ENCODE measurements at places on chromosomes 1 and 21.

- no peak for DNase-seq
Observed at GRCh38 chr1:8547791-8548190, 229.9 kb downstream of the SLC45A1 start.

- no peak for DNase-seq
Observed at GRCh38 chr1:10631121-10631810, 156.5 kb downstream of the PEX14 start.

GRCh38 chr1:1577367-1578011, 2.8 kb upstream of the SSU72 start:
- DNase-seq = no peak

- DNase-seq = no peak
Observed at GRCh38 chr1:159889821-159890252, 10.1 kb downstream of the CFAP45 start.

DNA sequence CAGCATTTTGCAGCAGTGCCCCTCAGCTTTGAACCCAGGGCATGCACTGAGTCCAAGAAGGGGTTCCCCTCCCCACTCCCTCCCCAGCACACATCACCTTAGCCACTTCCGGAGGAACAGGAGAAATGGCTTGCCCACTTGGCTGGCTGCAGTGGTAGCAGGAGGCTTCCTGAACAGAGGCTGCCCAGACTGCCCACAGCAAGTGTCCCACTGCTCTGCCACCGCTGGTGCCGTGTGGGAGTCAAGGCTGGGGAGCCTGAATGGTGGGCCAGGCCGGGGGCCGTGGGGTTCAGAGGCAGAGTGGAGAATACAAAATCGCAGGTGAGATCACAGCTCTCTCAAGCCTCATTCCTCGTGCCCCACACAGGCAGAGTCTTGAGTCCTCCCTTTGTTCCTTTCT, 34.5 kb downstream of the CD247 start:
- DNase-seq = no peak

DNA sequence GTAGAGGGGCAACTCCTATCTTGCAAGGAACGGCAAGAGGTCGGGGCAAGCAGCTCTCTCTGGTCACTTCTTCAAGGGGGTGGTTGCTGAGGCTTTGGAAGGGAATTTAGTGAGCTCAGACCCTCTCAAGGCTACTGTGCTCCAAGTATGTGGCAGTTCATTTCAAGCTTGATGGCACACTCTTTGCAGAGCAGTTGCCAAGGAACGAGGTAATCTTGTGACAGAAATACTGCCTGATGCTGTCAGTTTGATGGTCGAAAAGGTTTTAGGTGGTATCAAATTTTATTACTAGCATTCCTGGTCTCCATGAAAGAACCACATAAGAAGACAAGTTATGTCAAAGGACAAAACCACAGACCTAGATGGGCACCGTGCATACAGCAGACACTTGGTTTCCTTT, 13.1 kb downstream of the CFAP298 start:
- no peak for DNase-seq

- no peak for DNase-seq
Observed at GRCh38 chr21:26057477-26058170, 112.9 kb downstream of the APP start.

GRCh38 chr1:78051005-78051404, 5.2 kb downstream of the GIPC2 start:
- no peak for DNase-seq

DNA sequence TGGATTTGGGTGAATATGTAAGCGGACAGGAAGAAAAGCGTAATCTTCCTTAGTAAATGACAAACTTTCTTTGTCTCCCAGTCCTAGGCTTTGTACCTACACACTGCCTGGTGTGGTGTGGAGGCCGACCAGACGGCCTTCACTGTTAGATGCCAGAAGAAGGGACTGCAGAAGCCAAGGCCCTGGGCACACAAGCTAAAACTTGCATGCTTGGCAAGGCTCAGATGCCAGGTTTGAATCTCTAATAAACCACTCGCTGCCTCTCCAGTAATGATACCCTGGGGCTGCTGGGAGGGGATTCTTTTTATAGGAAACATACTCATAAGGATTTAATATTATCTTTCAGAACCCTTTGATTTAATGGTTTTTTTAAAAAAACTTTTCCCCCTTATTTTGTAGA, 263.8 kb downstream of the PTPRC start:
- DNase-seq = no peak

Measured in HuH-7.5 (cell line).